ENCODE measurements at places on chromosomes 3 and 15.

GRCh38 chr15:98231696-98232440 is 271.4 kb downstream of the ARRDC4 start:
- DNase-seq, result no peak

DNA sequence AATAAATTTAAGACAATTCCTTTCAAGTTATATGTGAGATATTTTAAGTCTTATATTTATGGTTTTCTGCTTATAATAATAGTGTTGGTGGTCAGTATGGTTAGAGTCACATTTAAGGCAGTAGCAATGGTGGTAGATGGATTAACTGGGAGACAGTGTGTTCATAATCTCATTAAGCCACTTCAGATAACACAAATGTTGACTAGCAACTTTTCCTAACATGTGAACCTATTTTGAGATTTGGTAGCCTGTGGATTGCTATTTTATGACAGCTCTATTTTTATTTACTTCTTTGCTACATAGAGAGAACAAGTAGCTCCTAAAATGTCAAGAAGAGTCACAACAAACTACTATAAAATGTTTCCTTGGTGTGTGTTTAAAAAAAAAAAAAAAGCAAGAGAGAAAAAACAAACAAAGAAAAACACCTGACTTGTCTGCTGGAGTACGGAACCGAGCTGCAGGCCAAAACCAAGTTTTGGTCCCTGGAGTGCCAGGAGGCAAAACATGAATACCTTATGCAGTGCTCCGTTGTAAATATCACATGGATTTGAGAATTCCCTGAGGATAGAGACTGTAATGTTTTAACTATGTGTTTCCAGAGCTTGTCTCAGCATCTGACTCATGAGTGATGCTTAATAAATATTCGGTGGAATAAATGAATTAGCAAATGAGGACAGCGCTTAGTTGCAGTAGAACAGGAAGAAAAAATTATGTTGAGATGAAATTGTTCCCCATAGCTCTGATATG is 457.1 kb upstream of the ROBO2 start:
- DNase-seq, result no peak

DNA sequence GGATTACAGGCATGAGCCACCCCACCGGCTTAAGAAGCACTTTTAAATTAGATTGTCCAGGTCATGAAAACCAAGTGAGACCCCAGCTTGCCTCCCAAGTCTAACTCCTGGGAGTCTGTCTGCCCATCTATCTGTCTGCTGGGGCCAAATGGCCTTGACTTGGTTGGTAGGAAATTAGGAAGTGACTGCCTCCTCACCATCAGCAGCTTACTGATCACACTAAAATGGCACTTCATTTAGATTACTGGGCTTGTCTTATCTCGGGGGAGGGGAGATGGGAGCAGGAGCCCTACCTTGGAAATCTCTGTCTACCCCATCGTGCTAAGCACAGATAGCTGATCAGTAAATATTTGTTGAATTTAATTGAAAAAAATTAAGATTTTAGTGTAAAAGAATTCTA is 5.6 kb upstream of the LRRC2 start:
- no peak for DNase-seq

DNA sequence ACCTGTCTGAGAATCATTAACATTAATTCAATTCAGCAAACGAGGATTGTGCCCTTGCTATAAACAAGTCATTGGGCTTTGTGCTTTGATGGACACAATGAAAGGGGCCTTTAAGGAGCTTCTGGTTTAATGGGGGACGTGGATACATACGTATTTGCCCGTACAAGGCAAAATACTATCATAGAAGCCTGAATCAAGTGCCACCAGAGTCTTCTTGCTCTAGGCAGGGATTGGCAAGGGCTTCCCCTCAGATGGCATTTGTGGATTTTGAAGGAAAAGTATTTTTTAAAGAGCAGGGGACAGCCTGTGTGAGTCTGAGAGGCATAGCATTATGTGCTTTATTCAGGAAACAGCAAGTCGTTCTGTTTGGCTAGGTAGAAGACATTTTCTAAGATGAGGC is 83.7 kb upstream of the NEDD4 start:
- no peak for DNase-seq

- no peak for DNase-seq
These were observed 1.8 kb upstream of the ROPN1B start for GRCh38 chr3:125967156-125967555.

DNA sequence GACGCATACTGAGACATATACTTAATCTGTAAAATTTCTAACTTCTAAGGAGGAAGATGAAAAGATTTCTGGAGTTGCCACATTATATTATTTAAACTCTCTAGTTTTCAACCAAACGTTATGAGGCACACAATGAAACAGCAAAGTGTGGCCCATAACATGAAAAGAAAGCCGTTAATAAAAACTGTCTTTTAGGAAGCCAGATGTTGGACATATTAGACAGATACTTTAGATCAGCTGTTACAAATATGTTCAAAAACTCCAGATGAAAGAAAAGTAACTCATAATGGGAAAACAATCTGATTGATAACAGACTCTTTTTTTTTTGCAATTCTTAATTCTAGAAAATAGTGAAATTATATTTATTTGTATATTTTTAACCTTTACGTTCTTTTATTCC is 34.3 kb downstream of the ADAMTSL3 start:
- DNase-seq, result no peak

DNA sequence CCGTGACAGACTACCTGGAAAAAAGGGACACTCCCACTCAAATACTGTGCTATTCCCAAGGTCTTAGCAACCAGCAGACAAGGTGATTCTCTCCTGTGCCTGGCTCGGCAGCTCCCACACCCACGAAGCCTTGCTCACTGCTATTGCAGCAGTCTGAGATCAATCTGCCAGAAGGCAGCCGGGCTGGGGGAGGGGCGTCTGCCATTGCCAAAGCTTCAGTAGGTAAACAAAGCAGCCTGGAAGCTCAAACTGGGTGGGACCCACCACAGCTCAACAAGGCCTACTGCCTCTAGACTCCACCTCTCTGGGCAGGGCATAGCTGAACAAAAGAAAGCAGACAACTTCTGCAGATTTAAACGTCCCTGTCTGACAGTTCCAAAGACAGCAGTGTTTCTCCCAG is 128.4 kb upstream of the SETMAR start:
- no peak for DNase-seq

DNA sequence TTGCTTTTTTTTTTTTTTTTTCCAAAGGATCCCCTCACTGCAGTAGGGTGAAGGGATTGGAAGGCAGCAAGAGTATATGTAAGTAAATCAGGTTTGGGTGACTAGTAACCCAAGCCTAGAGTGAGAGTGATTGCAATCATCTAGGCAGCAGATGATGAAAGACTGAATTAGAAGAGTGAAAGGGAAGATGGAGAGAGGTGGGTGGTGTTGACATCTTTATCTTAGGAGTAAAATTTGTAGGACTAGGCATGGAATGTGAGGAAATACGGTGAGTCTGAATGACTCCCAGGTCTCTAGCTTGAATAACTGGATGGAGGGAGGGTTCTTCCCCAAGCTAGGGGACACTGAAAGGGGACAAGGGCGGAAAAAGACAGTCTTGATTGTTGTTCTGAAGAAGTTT is 63.4 kb downstream of the TPRG1 start:
- no peak for DNase-seq
